Activated CD4-positive, alpha-beta T cell treated with anti-CD3 and anti-CD28 coated beads for 24 hours (primary cell): ENCODE measurements at places on chromosomes 7 and 10.

GRCh38 chr10:47054974-47055373 lies 143.7 kb downstream of the PTPN20 start:
- no peak for DNase-seq

DNA sequence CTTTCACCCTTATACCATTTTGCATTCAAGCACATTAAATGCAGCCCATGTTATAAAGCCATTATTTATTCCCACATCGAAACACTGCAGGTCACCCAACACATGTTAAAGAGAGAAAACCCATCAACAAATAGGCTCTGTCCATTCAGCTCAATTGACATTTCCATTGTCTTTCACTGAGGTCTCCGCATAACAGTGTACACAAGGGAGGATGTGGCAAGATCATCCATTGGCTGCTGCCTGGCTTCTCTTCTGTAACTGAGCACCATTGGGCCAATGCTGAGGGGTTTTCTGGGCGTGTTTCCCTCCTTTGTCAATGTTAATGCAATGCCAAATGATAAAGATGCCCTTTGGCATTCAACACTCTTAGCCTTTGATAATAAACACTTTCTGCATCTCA lies 278.1 kb upstream of the SP4 start:
- DNase-seq, result no peak

DNA sequence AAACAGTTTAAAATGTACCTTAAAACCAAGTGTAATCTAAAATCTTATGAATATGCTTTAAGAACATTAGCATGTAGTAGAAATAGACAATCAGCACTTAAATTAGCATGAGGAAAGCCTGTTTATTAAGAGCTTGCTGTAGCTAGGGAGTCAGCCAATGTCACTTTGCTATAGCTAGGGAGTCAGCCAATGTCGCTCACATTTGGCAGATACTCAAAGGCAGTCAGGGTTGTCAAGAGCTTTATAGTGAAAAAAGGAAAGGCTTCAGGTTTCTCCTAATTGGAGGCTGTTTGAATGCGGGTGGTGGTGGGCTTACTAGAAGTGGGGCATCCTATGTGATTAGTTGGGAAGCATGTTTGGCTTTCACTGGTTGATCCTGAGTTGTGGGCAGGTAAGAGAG lies 226.2 kb upstream of the DGKB start:
- no peak for DNase-seq

DNA sequence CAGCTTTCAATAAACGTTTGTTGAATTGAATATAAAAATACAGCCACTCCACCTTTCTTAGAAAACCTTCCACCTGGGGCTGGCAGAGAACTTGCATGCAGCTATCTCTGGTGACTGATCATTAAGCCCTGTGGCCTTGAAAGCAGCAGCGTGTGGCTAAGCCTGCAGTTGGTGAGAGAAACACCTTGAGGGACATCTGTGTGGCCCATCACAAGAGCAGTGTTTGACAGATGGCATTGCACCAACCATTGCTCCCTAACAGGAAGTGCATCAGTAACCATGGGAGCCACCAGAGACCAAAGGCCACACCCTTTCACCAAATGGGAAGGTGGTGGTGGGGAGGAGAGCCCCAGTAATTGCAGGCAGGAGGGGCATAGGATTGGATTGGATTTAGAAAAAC lies 22.4 kb downstream of the RHOBTB1 start:
- DNase-seq, result no peak

GRCh38 chr10:3014968-3015367 lies 52.4 kb upstream of the PFKP start:
- no peak for DNase-seq
